ENCODE measurements at places on chromosomes 13 and 19. TPM values are rescaled to one million over a fixed set of nuclear protein-coding genes. Genes with fewer than 3 reads are reported as not detected.
A peak's percentile ranks its signal among the peaks of the same experiment; 100 is the strongest.

The IFI30 gene
- total RNA-seq = 11.8 TPM

The NANOS3 gene
- not detected for total RNA-seq

GRCh38 chr13:31951215-31951678 is 80.3 kb upstream of the FRY start:
- DNase-seq = no peak

DNA sequence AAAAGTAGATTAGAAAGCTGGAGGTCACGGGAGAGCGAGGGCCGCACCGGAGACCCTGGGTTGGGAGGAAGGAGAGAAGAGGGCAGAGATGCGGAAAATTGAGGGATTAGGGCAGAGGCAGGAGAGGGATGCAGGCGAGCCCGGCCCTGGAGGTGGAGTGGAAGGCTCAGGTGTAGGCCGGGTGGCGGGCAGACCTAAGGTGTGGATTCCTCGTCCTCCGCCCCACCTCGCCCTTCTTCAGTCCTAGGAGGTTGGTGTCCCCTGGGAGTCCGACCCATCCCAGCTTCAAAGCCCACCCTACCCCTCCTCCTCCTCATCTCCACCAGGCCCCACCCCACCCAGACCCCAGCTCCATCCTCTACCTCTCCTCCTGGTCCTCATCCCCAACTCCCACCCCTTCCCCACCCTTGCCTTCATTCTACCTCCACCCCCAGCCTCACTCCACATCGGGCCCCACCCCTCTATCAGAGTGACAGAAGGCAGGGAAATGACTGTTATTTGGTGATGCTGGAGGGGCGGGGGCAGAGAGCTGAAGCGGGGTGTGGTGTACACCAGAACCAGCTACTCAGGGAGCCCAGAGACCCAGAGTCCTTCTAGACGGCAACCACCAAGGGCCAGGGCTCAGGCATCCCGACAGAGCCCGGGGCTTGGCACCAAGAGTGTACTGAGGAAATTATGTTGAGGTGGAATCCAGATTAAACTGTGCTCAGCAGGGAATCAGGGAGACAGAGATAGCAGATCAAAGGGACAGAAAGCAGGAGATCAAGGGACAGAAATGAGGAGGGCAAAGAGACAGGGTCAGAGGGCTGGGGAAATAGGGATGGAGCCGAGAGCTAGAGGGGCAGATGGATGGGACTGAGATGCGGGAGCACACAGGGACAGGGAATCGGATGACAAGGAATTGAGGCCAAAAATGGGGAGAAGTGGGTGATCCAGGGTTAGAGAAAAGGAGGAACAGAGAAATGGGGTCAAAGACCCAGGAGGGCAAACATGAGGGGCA is 6.4 kb downstream of the ERFL start:
- peak; percentile 47 for DNase-seq

- DNase-seq = no peak
Measured at GRCh38 chr19:38204728-38205127, 19.3 kb downstream of the DPF1 start.

- no peak for DNase-seq
Measured at GRCh38 chr19:14473073-14473977, 1.8 kb downstream of the PTGER1 start.

DNA sequence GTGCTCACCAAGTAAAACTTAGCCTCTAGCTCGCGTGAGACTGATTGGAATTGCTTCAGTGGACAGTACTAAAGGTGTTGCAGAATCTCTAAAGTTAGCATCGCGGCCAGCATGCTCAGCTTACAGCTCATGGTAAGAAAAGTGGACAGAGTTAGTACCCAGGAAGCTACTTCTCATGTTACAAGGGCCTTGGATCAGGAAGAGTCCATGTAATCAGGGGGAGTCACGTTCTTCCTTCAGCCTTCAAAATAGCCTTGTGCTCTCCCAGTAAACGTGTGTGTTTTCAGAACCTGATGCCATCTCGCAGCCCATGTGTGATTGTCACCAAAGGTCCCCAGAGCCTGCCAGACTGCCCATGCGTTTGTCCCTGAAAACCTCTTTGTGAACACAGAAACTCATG is 195.8 kb upstream of the RNF113B start:
- no peak for DNase-seq

- no peak for DNase-seq
Measured at GRCh38 chr13:76570510-76570971, 315.7 kb downstream of the KCTD12 start.

DNA sequence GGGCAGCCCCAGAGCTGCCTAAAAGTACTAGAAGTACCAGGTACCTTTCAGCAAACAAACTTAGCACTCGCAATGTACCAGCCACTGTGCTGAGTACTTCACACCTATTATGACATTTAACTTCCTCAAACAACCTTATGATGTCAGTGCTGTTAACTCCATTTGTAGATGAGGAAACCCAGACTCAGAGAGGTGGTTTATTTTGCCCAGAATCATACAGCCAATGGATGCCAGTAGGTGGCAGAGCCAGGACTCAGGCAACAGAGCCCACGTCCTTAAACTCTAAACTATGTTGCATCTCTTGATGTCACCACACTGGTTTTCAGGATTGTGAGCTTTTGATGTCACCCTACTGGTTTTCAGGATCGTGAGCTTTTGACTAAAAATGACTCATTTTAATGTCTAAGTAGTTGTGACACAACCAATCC is 78.9 kb downstream of the FLT1 start:
- no peak for DNase-seq

- DNase-seq = no peak
Measured at GRCh38 chr19:4600082-4600481, 39.2 kb upstream of the TNFAIP8L1 start.

GRCh38 chr19:12886651-12886968 is 391 bp downstream of the KLF1 start:
- DNase-seq = no peak

- no peak for DNase-seq
Measured at GRCh38 chr19:10105509-10106099, 558 bp upstream of the PPAN start.

DNA sequence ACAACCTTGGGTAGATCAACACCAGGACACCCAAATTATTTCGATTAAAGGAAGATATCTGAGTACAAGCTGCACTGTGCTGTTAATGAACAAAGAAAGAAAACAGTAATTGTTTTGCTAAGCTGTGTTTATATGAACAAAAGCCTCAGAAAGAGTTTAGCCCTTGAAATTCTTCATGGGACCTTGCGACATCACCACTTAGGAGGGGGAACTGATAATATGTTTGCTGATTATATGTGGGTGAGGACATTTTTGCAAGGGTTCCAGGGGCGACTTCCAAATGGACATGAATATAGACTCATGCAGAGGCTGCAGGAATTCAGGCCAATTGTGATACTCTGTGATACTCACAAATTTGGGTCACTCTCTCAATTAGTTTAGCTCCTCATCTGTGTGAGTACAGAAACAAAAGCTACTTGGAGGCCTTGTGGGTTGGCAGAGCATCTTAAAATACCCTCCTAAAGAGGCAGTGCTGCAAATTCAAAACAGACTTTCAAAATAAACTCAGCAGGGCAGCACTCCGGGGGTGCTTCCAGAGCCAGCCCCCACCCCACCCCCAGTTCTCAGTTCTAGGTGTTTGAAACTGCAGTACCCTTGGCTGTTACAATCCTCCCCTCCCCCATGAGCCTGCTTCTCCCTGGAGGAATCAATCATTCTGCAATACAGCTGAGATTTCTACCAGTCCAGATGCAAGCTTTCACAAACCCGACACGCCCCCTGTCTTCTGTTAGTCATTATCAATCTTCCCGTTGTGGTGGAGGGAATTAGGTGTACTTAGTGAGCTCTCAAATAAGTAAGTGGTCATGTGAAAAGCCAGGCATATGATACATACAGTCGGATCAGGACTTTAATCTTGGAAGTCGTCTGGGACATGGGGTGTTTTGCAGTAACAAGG is 97.0 kb upstream of the MBNL2 start:
- no peak for DNase-seq

DNA sequence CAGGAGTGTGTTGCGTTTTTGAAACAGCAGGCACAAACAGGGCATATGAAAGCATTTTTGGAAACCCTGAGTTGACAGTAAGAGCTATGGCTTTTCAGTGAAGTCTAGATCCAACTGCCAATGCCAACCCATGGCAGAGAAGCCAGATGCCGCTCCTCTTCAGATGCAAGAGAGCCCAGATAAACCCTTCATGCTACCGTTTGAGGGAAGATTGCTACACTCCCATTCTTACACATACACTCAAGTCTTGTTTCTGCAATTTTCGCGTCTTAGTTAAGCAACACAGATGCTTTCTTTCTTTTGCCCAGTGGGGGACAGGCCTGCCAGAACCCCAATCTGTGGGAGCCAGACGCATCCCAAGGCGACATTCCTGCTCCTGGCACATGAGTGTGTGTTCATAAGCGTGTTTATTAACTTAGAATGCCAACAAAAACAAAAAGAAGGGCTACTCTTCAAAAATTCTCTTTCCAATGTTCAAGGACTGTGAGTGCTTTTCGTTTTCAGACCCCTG is 10.4 kb downstream of the BORCS8 start:
- DNase-seq = no peak
